ENCODE measurements at places on chromosomes 13 and 19.

DNA sequence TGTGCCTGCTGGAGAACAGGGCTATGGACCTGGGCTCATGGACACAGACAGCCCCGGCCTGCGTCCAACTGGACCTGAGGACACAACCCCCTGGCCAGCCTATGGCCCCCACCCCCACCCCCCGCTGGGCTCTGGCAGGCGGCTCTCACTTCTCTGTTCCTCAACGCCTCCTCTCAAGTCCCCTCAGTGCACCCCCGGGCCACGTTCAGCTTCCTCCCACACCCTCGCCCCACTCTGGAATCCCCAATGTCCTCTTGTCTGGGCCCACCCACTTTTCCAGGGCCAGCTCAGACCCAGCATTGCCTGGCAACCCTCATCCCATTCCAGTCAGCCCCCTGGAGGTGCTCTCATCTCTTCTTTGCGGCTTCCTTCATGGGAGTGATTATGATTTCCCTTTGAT, 130.2 kb upstream of the SPACA7 start:
- DNase-seq: no peak

GRCh38 chr13:73684750-73685149, 449.5 kb downstream of the KLF12 start:
- DNase-seq: no peak

- DNase-seq: no peak
Measured at GRCh38 chr13:39111145-39111544, 72.9 kb downstream of the NHLRC3 start.

GRCh38 chr19:48206397-48207093, 36.1 kb downstream of the ZSWIM9 start:
- no peak for DNase-seq

- DNase-seq: no peak
Measured at GRCh38 chr13:104608331-104608730, 1542.1 kb upstream of the SLC10A2 start.

GRCh38 chr19:29413435-29413834, 112.4 kb upstream of the VSTM2B start:
- DNase-seq: no peak

DNA sequence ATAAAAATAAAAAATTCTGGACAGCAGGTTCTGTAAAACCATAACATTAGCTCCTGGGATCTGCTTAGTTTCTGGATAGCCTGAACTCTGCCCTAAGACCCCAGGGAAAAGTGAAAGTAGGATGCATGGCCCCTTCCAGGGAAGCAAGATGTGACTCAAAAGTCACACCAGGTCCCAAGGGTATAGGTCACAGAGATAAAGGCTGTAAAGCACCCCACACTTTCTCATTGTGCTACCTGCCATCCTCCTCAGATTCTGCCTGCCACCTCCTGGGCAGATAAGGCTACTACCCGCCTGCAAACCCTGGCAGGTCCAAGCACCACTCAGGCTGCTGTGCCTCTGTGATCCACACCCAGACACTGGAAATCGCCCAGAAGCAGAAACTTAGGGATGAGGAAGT, 20.6 kb downstream of the FFAR2 start:
- DNase-seq: peak; percentile 30

- DNase-seq: no peak
Measured at GRCh38 chr13:37383046-37383445, 215.5 kb downstream of the POSTN start.

DNA sequence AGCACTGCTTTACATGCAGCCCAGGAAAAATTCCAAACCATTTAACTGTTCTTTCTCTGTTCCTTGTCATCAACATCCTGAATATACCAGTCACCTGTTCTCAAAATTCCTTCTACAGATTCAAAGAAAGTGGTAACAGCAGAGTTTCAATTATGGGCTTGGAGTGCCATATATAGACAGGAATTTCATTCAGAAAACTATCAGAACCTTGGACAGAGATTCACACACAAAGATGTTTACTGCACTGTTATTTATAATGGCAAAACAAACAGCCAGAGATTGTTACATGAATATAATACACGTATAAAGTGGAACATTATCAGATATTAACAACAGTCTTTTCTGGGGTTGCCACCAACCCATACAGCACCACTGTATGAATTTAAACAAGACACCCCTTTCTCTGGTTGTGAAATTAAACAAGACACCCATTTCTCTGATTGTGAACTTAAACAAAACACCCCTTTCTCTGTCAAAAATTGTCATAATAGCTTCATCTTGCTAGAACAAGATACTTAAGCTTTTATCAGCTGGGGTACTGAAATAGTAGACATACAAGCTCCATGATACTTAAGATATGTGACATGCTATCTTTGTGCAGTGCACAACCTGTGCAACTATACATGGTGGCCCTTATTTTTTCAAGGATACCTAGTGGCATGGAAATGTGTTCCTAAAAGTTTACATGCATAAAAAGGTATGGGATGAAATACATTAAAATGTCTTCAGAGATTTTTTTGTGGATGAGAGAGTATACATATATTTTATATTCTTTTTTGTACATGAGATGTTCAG, 12.6 kb downstream of the CACNA1A start:
- no peak for DNase-seq

GRCh38 chr19:51948975-51949374, 21.7 kb downstream of the ZNF613 start:
- DNase-seq: no peak

Measured in stimulated activated CD4-positive, alpha-beta T cell treated with anti-CD3 and anti-CD28 coated beads, Interleukin-1b, Interleukin-23, amount 100 ng/mL, for 4 hours (primary cell).